ENCODE measurements at places on chromosomes 2 and 18.
A peak's percentile ranks its signal among the peaks of the same experiment; 100 is the strongest.

GRCh38 chr2:66724241-66724640 is 289.3 kb downstream of the MEIS1 start:
- H3K4me3 ChIP-seq: no peak overlapping the region
- H3K36me3 ChIP-seq: no peaks in the 10 kb centered on the region
- H3K27ac ChIP-seq: no peak overlapping the region
- DNase-seq: no peak
- H3K4me1 ChIP-seq: no peaks in the 10 kb centered on the region
- no peaks in the 10 kb centered on the region for H3K27me3 ChIP-seq

- peaks cover 80% of the 10 kb centered on the region for H3K4me1 ChIP-seq
- no peak for DNase-seq
- H3K36me3 ChIP-seq: peaks cover 48% of the 10 kb centered on the region
- no peaks in the 10 kb centered on the region for H3K27me3 ChIP-seq
- peak overlapping the region; percentile 97 for H3K4me3 ChIP-seq
Observed at GRCh38 chr2:233063976-233064411, 3.9 kb downstream of the INPP5D start.

GRCh38 chr2:71603311-71603811 is 150.0 kb downstream of the DYSF start:
- H3K4me3 ChIP-seq: no peak overlapping the region
- H3K4me1 ChIP-seq: no peaks in the 10 kb centered on the region
- H3K27me3 ChIP-seq: peaks cover 11% of the 10 kb centered on the region
- no peak overlapping the region for H3K27ac ChIP-seq
- no peak for DNase-seq
- no peaks in the 10 kb centered on the region for H3K36me3 ChIP-seq

- H3K4me3 ChIP-seq: no peak overlapping the region
- H3K27me3 ChIP-seq: no peaks in the 10 kb centered on the region
- peak overlapping the region; percentile 20 for H3K27ac ChIP-seq
Observed at GRCh38 chr18:3041843-3042242, 28.9 kb upstream of the LPIN2 start.
